ENCODE measurements at places on chromosomes 2 and 18.

DNA sequence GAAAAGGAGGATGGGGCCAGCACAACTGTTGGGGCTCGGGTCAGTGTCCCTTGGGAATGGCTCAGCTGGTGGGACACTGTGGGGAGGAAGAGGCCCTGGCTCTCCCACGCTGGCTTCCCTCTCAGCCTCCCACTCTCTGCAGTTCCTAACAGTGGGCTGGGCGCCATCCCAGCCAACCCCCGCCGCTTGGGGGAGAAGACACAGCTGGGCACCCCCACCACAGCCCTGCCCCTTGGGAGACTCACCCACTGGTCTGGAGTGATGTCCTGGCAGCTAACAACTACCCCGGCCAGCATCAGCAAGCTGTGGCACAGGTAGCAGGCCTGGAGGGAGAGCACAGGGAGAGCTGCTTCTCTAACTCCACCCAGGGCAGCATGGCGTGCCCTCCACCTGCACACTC, 8.3 kb upstream of the SEMA4C start:
- no peak for DNase-seq

- DNase-seq = peak; percentile 47
These were observed 108.4 kb upstream of the BZW1 start for GRCh38 chr2:200703127-200703925.

DNA sequence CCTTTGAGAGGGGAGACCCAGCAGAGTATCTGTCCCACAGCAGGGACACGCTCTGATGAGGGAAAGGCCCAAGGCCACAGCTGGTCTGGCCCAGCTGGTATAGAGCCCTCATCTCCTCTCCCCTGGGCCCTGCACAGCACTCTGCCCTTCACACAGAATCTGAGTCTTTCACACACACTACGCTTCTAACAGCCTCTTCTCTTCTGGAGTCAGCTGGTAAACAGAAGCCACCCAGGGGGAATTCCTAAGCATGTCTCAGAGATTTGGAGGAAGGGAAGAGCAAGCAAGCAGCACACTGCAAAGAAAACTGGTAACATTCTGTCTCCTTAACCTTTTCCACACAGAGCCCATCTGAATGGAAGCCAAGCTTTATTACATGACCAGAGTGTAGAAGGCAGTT, 121.1 kb upstream of the ACAA2 start:
- DNase-seq = no peak

DNA sequence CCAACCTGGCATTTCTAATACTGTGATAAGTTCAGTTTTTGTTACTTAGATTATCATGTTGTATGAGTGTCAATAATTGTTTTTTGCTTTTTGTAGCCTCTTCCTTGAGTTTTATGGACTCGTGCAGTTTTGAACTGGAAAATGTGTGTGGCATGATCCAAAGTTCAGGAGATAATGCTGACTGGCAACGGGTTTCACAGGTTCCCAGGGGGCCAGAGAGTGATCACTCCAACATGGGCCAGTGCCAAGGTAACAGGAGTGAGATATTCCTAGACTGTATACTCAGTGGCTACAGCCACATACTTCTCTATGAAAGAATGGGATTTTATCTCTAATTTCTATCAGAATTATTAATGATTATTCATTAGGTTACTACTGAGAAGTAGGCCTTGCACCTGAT, 18.2 kb downstream of the MEP1B start:
- DNase-seq = no peak

DNA sequence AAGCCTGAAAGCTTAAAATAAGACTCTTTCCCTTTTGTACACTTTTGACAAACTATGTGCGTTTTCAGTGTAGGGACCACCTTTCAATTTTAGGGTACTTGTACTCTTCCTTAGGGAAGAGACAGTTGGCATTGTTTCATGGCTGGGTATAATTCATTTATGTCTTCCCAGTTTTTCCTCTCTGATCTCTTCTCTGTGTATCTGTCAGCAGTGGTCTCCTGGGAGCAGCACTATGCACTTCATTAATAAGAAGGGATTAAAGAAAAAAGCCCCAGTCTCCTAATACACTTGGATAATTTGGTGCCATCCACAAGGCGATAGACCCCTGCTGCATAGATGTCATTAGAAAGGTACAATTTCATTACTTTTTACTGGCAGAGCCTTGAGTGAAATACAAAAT, 12.1 kb downstream of the AQP4 start:
- no peak for DNase-seq

DNA sequence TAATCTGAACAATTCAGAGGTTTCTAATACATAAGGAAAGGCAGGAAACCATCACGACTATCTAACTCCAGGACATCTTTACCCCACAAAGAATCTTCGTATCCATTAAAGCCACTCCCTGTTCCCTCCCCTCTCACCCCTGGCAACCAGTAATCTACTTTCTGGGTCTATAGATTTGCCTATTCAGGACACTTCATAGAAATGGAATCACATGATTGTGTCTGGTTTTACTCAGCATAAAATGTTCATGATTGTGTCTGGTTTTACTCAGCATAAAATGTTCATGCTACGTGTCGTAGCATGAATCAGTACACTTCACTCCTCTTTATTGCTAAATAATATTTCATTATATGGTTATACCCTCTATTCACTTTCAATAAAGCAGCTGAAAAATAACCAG, 11.6 kb downstream of the FECH start:
- no peak for DNase-seq

Measured in NCI-H1092 (cell line).